Kidney epithelial cell (primary cell): ENCODE measurements at places on chromosomes 4 and X. TPM values are rescaled to one million over a fixed set of nuclear protein-coding genes. Genes with fewer than 3 reads are reported as not detected.

GRCh38 chr4:162938738-162939485, 227.8 kb downstream of the NAF1 start:
- DNase-seq = no peak

GRCh38 chr4:93829820-93830687, 1.5 kb downstream of the ATOH1 start:
- no peak for DNase-seq

GRCh38 chr4:17310269-17310652, 201.6 kb downstream of the QDPR start:
- DNase-seq = no peak

- no peak for DNase-seq
These were observed 73.7 kb upstream of the WDR44 start for GRCh38 chrX:118272242-118272641.

DNA sequence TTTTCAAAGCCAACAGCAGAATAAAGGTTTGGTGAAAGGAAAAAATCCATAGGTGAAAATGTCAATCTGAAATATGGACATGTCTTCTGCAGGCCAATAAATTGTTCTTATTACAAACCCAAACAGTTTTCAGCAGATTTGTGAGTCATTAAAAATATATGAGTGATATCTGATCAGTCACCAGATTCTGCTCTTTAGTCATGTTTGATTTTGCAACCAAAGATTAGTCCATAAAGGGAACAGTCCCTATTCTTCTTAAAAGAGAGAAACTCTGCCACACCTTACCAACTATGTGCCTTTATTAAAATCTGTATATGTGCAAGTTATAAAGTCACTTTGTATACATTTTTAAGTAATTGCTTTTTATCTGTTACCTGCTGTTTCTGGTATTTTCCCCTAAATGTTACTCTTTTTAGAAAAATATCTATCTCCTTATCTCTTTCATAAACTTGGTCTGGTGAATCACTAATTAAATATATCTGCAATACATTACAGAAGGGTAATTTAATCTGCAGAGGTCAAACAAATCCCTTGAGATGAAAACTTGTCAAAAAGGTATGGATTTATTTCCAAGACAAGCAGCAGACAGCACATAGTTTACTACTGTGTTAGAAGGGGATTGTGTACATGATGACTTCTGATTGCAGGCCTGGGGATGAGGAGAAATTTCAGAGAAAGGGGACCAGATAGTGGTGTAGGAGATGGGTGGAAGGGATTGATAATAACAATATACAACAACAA, 322.9 kb upstream of the NWD2 start:
- no peak for DNase-seq

- no peak for DNase-seq
These were observed 5.5 kb upstream of the ING2 start for GRCh38 chr4:183499389-183499788.

GRCh38 chr4:4913147-4913561, 53.7 kb downstream of the MSX1 start:
- DNase-seq = no peak

DNA sequence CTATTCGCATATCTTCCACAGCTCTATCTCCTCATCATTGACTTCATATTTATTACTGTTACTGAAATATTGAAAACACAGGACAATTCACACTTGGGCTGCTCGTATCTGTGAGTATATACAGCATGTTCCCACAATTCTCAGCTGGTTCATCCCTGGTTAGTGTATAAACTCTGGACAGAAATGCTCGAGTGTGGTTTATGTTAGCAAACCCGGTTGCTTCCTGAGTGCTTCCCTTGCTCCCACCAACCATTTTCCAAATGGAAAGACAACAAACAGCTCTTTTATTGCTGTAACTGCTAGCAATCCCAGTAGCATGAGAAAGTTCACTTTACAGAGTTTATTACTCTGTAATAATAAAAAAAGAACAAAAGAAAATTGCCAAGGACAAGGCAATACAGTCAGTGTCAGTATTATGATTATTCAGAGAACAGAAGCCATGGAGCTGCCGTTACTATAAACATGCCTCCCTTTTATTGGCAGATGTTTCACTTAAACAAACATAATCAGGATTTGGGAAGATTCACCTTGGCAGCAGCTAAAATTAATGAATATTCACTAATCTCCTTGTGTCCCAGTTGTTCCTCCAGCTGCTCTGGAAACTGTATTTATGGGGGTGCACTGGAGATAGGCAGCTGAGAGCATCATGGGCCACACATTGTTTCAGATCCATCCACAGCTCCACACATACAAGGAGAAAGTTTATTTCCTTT, 134.1 kb upstream of the GUCY1A1 start:
- no peak for DNase-seq

- DNase-seq = no peak
These were observed 214.5 kb upstream of the TACR3 start for GRCh38 chr4:103934178-103934789.

DNA sequence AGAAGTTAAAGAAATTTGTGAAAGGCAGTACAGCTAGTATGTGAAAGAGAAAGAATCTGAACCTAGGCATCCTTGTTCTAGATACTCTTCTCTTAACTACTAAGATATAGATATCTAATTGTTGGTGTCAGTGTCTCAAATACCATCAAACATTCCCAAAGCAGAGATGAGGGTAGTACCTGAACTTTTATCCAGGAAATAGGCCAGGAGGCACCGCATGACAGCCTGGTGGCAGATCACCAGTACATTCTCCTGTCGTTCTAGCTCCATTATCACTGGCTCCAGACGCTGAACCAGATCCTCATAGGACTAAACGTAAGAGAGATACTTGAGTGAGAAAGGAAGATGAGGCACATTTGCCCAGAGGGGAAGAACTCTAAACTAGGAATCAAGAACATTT, 16.8 kb downstream of the TRO start:
- DNase-seq = no peak

DNA sequence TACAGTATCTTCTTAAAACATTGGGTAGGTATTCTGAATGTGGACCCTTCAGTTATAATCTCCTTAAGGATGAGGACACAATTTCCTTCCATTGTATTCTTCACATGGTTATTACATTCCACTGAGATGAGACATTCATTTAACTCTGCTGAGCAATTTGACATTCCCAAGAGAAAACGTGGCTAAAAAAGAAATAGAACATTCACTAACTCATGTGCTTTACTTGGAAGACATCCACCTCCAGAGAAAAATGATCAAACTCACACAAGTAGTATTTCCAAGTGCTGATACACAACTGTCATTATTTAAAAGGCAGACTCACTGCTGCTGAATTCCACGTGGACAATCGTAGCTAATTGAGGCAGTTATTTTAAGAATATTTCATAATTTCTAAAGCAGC, 227.9 kb upstream of the ANKRD50 start:
- peak; percentile 92 for DNase-seq

- DNase-seq = no peak
These were observed 19.9 kb upstream of the ZIC3 start for GRCh38 chrX:137545711-137546651.

- no peak for DNase-seq
These were observed 229.7 kb downstream of the GBA3 start for GRCh38 chr4:22922426-22922825.

GRCh38 chrX:39633293-39633692, 464.5 kb downstream of the BCOR start:
- no peak for DNase-seq

DNA sequence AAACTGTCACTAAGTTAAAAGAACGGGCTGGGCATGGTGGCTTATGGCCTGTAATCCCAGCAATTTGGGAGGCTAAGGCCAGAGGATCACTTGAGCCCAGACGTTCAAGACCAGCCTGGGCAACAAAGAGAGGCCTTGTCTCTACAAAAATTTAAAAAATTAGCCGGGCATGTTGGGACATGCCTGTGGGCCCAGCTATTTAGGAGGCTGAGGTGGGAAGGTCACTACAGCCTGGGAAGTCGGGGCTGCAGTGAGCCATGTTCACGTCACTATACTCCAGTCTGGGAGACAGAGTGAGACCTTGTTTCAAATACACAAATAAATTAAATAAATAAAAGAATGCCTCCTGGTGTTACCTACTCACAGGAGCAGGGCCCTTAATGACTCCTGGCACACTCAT, 69.5 kb downstream of the APBB2 start:
- no peak for DNase-seq

GRCh38 chr4:41613386-41613785, 75.4 kb downstream of the LIMCH1 start:
- no peak for DNase-seq

DNA sequence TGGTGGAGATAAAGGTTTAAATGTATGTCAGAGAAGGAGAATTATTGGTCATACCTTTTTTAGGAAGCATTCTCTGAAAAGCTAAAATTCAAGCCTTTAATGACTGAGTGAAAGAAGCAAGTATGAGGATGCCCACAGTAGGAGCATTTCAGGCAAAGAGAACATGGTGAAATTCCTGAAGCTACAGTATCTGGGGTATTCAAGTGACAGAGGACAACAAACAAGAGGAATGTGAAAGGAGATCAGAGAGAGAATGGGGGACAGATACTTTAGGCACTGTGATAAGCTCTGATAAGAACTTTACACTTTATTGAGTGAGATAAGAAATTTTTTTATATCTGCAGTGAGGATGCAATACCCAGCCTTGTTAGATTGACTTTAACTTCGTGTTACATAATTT, 621.3 kb upstream of the AGA start:
- no peak for DNase-seq

GRCh38 chr4:170818786-170819185, 729.0 kb upstream of the AADAT start:
- DNase-seq = no peak

GRCh38 chrX:110293658-110294057, 24.2 kb downstream of the AMMECR1 start:
- DNase-seq = no peak

DNA sequence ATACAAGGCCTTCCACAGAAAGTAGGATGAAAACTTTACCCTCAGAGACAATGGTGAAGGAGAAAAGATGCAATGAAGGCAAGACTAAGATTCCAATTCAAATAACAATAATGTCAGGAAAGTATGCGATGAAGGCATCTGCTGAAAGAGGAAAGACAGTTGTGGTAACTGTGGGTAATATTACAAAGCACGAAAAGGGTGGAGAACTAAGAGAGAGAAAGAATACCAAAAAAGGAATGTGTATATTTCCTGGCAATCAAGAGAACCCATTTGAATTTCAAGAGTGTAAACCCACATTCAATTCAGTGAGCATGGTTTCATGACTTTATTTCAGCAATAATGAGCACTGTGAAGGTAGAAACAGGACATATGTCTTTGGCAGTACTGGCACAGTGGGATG, 225.5 kb downstream of the PALLD start:
- DNase-seq = no peak

DNA sequence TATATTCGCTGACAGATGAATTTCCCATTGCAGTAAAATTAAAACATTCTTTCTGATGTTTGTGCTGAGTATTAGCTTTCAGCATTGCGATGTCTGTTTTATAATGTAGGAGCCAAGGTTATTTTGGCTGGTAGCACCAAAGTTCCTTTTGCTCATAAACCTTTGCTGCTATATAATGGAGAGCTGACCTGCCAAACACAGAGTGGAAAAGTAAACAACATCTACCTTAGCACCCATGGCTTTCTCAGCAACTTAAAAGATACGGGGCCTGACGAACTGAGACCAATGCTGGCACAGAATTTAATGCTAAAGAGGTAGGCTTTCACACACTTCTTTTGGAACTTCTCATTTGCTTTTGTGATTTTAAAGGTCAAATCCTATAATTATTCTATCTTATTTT, 46.0 kb downstream of the WDR19 start:
- DNase-seq = no peak

DNA sequence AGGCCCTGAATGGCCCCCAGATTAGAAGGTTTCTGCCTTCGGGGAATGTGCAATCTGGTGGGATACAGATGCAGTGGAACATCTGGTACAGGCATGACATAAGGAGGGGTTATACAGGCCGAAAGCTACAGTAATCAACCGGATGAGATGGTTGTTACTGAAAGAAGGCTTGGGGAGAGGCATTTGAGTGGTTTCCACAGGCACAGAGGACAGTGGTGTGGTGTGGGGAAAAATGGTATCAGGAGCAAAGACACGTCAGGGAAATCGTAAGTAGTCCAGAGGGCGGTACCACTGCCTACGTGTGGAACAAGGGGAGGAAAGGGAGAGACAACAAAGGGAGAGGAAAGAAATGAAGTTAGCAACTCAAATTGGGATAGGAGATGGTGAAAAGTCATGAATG, 3.0 kb downstream of the PDLIM3 start:
- DNase-seq = no peak

DNA sequence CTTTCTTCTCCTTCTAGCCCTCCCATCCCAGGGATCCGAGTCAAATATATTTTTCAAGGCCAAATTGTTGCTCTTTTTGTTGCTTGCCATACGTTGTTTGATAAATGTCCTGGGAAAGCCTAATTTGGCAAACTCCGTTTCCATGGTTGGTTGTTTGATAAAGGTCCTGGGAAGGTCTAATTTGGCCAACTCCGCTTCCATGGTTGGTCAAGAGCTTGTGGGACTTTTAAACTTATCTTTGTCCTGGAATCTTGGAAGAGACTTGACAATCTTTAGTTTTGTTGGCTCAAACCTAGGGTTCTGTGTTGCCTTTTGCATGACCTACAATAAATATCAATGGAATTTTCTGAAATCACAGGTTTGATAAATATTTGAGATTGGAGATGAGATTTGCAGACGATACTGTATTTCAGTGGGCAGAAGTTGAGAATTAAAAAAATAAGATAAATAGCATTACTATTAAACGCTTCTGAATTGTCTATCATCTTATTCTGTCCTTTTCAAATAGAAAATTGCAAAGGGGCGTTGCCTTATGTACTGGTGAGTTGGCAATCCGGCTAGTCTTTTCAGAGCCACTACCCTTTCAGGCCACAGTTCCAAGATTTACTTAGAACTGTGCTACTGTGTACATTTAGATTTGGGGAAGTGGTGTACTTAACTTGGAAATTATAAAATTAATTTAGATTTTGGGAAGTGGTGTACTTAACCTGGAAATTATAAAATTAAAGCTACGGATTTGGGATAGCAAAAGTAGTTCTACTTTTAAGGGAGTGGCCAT, 804 bp downstream of the OSTC start:
- DNase-seq = peak; percentile 12

DNA sequence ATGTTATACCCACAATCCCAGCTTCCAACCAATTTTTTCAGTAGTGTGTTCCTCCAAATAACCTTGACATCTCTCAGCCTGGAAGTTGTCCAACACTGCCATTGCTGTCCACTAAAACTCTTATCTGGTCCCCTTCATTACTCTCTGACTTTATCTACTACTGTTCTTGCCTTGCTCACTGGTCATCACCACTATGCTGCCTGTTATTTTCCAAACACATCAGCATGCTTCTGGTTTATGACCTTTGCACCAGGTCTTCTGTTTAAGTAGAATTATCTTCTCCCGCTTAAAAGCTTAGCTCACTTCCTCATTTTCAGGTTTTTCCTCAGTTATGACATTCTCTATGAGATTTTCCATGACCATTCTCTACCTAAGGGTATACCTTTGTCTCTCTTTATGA, 5.5 kb downstream of the ELMOD2 start:
- no peak for DNase-seq

- no peak for DNase-seq
These were observed 65.6 kb downstream of the MID1 start for GRCh38 chrX:10554612-10555270.

The MTNR1A gene
- 0.21 TPM in 1 of 2 replicates, not detected in the other for total RNA-seq

The GRK4 gene
- total RNA-seq = 6.3 and 10.7 TPM in 2 replicates

The PCDH7 gene
- total RNA-seq = 8.2 and 9.7 TPM in 2 replicates

The SYP gene
- 0.27 and 1.0 TPM in 2 replicates for total RNA-seq

The NCAPG gene
- 2.7 and 6.2 TPM in 2 replicates for total RNA-seq

The SERPINA7 gene
- not detected in 2 replicates for total RNA-seq

The TCEAL5 gene
- 0.21 TPM in 1 of 2 replicates, not detected in the other for total RNA-seq

The MAGEA9B gene
- total RNA-seq = 0.17 TPM in 1 of 2 replicates, not detected in the other

The DMRTC1 gene
- total RNA-seq = not detected in 2 replicates

The PLS3 gene
- total RNA-seq = 79.6 and 81.2 TPM in 2 replicates
